ENCODE measurements at places on chromosomes 3 and 15.
A peak's percentile ranks its signal among the peaks of the same experiment; 100 is the strongest.

DNA sequence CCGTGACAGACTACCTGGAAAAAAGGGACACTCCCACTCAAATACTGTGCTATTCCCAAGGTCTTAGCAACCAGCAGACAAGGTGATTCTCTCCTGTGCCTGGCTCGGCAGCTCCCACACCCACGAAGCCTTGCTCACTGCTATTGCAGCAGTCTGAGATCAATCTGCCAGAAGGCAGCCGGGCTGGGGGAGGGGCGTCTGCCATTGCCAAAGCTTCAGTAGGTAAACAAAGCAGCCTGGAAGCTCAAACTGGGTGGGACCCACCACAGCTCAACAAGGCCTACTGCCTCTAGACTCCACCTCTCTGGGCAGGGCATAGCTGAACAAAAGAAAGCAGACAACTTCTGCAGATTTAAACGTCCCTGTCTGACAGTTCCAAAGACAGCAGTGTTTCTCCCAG is 128.4 kb upstream of the SETMAR start:
- DNase-seq: no peak

DNA sequence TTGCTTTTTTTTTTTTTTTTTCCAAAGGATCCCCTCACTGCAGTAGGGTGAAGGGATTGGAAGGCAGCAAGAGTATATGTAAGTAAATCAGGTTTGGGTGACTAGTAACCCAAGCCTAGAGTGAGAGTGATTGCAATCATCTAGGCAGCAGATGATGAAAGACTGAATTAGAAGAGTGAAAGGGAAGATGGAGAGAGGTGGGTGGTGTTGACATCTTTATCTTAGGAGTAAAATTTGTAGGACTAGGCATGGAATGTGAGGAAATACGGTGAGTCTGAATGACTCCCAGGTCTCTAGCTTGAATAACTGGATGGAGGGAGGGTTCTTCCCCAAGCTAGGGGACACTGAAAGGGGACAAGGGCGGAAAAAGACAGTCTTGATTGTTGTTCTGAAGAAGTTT is 63.4 kb downstream of the TPRG1 start:
- DNase-seq: no peak

- no peak for DNase-seq
Observed at GRCh38 chr3:125967156-125967555, 1.8 kb upstream of the ROPN1B start.

DNA sequence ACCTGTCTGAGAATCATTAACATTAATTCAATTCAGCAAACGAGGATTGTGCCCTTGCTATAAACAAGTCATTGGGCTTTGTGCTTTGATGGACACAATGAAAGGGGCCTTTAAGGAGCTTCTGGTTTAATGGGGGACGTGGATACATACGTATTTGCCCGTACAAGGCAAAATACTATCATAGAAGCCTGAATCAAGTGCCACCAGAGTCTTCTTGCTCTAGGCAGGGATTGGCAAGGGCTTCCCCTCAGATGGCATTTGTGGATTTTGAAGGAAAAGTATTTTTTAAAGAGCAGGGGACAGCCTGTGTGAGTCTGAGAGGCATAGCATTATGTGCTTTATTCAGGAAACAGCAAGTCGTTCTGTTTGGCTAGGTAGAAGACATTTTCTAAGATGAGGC is 83.7 kb upstream of the NEDD4 start:
- no peak for DNase-seq

DNA sequence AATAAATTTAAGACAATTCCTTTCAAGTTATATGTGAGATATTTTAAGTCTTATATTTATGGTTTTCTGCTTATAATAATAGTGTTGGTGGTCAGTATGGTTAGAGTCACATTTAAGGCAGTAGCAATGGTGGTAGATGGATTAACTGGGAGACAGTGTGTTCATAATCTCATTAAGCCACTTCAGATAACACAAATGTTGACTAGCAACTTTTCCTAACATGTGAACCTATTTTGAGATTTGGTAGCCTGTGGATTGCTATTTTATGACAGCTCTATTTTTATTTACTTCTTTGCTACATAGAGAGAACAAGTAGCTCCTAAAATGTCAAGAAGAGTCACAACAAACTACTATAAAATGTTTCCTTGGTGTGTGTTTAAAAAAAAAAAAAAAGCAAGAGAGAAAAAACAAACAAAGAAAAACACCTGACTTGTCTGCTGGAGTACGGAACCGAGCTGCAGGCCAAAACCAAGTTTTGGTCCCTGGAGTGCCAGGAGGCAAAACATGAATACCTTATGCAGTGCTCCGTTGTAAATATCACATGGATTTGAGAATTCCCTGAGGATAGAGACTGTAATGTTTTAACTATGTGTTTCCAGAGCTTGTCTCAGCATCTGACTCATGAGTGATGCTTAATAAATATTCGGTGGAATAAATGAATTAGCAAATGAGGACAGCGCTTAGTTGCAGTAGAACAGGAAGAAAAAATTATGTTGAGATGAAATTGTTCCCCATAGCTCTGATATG is 457.1 kb upstream of the ROBO2 start:
- DNase-seq: no peak

DNA sequence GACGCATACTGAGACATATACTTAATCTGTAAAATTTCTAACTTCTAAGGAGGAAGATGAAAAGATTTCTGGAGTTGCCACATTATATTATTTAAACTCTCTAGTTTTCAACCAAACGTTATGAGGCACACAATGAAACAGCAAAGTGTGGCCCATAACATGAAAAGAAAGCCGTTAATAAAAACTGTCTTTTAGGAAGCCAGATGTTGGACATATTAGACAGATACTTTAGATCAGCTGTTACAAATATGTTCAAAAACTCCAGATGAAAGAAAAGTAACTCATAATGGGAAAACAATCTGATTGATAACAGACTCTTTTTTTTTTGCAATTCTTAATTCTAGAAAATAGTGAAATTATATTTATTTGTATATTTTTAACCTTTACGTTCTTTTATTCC is 34.3 kb downstream of the ADAMTSL3 start:
- no peak for DNase-seq

GRCh38 chr15:98231696-98232440 is 271.4 kb downstream of the ARRDC4 start:
- no peak for DNase-seq

DNA sequence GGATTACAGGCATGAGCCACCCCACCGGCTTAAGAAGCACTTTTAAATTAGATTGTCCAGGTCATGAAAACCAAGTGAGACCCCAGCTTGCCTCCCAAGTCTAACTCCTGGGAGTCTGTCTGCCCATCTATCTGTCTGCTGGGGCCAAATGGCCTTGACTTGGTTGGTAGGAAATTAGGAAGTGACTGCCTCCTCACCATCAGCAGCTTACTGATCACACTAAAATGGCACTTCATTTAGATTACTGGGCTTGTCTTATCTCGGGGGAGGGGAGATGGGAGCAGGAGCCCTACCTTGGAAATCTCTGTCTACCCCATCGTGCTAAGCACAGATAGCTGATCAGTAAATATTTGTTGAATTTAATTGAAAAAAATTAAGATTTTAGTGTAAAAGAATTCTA is 5.6 kb upstream of the LRRC2 start:
- peak; percentile 36 for DNase-seq

Data from activated CD8-positive, alpha-beta memory T cell treated with anti-CD3 and anti-CD28 coated beads, Interleukin-2, amount 10 ng/mL, durations not matched to agents 7 days and 5 days (primary cell).